ENCODE measurements at places on chromosomes 4 and X.

DNA sequence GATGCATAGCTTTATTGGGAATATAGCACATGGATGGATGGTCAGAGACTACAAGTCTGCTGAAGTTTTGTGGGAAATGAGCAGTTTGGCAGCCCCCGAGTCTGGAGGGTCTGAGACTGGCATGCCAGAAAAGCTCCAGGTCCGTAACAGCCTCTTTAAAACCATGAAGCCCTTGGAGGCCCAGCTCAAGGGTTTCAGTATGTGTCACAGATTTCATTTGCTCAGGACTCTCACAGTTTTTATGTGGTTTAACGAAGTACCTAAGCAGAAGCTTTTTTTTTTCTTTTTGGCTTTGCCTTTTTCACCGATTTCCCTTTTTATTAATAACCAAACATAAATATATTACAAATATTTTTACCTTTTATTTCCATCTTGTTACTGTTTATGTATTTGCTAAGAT lies 30.6 kb upstream of the TMEM184C start:
- no peak for DNase-seq

- DNase-seq, result no peak
Observed at GRCh38 chrX:143435916-143436315, 81.4 kb downstream of the SPANXN3 start.

DNA sequence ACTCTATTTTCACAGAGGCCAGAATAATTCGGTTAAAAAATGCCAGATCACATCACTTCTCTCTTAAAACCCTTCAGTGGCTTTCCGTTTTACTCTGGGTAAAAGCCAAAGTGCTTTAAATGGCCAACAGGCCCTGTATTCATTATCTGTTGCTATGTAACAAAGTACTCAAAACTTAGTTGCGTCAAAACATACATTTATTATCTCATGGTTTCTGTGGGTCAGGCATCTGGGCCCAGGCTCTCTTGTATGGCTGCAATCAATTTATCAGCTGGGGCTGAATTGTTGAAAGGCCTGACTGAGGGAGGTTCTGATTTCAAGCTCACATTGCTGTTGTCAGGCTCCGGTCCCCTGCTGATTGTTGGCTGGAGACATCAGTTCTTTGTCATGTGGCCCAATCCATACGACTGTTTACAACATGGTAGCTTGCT lies 72.7 kb upstream of the H2AZ1 start:
- DNase-seq, result no peak

DNA sequence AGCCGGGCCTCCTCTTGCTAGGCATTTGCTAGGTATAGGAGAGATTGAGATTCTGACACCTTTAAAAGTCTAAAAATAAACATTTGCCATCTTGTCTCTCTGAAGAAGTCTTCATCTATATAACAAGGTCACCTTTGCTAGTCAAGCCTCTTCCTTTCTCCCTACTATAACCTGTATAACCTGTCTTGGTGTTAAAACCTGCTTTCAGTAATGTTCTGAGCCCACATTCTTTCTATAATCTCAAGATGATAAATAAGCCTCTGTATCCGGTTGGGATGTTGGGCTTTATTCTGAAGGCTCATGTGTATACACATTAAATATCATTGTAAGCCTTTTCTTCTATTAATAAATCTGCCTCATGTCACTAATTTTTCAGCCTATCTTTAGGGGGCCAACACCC lies 10.2 kb downstream of the ASIC5 start:
- no peak for DNase-seq

DNA sequence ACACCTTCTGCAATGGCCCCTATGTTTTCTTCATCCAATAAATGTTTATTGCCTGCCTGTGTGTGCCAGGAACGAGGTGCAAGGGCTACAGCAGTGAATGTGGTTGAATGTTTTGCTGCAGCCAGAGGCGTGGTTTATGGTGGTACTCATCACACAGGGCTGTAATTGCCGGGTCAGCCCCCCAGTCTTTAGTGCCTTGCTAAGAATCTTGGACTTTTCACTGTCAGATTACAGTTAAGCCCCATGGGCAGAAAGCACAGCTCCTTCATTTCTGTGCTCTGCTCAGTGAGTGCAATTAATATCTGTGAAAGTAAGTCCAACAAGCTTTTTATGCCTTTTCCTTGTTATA lies 67.8 kb downstream of the TAPT1 start:
- DNase-seq, result no peak

DNA sequence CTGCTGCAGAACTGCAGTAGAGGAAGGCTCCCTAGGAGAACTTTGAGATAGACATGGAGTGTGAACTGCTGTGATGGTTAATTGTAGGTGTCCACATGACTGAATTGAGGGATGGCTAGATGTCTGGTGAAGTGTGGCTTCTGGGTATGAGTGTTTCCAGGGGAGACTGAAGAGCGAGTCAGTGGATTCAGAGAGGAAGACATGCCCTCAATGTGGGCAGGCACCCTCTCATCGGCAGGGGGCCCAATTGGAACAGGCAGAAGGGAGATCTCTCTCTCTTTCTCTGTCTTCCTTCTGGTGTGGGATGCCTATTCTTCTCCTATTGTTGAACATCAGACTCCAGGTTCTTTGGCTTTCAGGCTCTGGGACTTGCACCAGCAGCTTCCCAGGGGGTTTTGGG lies 304.7 kb upstream of the GATB start:
- DNase-seq, result no peak

- no peak for DNase-seq
Observed at GRCh38 chr4:95984081-95984480, 144.2 kb downstream of the PDHA2 start.

GRCh38 chr4:26533685-26534084 lies 43.4 kb upstream of the CCKAR start:
- no peak for DNase-seq

GRCh38 chr4:47374477-47374876 lies 89.0 kb downstream of the COMMD8 start:
- DNase-seq, result no peak

GRCh38 chr4:23937173-23937572 lies 47.3 kb upstream of the PPARGC1A start:
- DNase-seq, result no peak

GRCh38 chr4:7777871-7778509 lies 161.7 kb downstream of the AFAP1 start:
- DNase-seq, result no peak

GRCh38 chr4:145179281-145179860 lies 1.0 kb downstream of the OTUD4 start:
- DNase-seq, result peak; percentile 89

GRCh38 chr4:152499344-152499743 lies 36.5 kb downstream of the FBXW7 start:
- DNase-seq, result no peak

DNA sequence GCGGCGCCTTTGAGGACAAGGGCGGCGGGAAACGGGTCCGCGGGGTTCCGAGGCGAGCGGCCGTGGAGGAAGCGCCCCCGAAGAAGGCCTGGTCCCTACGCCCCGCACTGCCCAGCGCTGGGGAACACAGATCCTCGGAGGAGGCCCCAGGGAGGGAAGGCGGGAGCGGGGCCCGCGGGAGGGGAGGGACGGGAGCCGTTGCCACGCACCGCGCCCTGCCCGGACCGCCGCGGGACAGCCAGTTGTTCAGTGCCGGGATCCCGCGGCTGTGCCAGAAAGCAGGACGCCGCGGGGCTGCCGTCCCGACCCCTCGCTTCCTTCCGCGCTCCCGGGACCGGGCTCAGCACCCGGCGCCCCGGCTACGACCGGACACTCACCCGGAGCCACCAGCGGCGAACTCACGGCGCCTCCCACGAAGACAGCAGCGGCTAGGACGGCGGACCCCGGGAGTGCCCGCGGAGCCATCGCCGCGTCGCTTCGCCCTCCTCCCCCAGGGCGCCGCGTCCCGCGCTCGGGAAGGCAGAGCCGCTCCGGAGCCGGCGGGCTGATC lies 278 bp downstream of the RELL1 start:
- no peak for DNase-seq

GRCh38 chrX:8404926-8405325 lies 59.7 kb upstream of the VCX3B start:
- no peak for DNase-seq

DNA sequence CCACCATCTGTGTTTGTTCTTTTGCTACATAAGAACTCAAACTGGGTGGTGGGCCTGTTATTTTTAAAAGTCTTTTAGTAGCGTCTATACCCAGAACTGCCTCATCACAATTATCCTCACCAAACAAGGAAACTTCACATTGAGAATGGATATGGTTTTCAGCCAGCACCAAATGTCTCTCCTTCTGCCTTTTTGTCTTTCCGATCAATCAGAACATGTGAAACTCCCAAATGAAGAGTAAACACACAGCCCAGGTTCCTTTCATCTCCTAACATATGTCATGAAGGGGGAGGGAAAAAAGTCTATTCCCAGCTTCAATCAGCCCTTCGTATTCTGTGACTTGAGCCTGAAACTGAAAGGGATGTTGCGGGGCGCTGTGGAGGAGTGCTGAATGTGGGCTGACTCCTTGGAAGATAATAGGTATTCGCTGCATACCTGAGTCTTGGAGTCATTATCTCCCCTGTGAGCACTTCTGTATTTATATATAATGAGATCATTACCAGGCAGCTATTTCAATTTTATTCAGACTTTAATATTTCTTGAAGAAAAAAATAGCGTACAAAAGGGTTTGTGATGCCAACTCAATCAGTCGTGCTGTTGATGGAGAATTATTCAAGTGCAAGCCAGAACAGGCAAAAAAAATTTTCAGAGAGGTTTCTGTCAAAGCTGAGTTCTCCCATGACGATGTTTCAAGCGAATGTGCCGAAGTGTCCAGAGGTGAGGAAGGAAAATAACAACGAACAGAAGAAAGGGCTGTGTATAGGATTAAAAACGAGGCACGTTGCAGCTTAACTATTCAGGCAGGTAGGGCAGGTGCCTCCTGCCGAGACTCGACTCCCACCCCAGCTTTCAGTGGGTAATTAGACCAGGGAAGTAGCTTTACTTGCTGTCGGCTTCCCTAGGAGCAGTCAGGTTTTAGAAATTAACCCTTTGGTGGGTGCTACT lies 163.9 kb upstream of the NOCT start:
- no peak for DNase-seq
